Right lobe of liver (tissue), 6 donors: ENCODE measurements at places on chromosomes 12 and 14.

- no peak for DNase-seq
These were observed 798 bp upstream of the RASAL1 start for GRCh38 chr12:113136128-113136989.

GRCh38 chr14:36083317-36083716 lies 93.2 kb downstream of the PTCSC3 start:
- DNase-seq = no peak

GRCh38 chr14:99468081-99468480 lies 12.6 kb downstream of the SETD3 start:
- DNase-seq = no peak

GRCh38 chr14:23915559-23915958 lies 38.0 kb upstream of the DHRS4 start:
- no peak for DNase-seq

DNA sequence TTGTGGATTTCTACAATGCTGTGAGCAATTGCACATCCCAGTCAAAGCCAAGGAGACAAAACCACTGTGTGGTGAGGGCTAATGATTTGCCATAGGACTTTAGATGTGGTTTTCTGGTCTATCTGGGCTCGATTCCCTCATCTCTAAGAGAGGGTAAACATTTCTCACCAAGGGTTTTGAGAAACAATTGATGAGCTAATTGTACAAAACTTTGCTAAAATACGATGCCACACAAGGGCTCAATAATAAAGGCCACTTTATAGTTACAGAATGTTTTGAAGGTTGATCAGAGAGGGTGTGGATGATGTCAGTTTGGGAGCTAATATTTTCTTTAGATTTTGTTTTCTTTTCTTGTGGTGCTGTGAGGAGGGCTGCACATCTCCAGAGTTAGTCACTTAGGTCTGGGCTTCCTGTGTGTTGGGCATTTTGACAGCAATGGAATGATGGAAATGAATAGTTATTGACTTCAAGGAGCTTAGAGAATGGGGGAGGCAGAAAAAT lies 60.8 kb upstream of the SLC38A4 start:
- no peak for DNase-seq
